ENCODE measurements at places on chromosomes 5 and 9.

DNA sequence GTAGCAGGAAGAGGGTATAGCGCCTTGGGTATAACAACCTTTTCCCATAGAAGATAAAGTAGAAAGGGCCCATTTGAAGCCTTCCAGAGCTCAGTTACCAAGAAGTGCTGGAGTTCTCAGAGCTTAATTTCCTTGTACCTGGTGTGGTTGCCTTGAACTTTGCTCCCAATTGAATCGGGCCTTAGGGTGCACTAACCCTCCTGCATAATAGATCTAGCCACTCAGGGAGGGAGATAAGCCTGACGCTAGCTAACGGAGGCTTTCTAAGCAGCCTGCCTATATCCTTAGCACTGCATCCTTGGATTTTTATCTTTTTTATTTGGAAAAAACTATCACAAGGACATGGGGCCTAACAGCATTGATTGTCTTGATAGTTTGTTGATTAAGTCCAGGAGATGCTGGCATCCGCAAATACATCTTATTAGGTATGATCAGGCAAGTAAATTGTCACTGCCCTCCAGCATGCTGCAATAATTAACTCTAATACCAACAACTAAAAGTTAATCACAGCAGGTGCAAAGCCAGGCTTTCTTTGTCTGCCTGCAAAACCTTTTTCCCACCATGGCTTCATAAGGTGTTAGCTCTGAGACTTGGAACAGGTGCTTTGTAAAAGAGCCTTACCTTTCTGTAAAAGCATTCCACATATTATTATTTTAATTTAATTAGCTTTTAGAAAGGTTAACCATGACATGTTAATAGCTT is 199.4 kb downstream of the SREK1 start:
- no peak for DNase-seq

DNA sequence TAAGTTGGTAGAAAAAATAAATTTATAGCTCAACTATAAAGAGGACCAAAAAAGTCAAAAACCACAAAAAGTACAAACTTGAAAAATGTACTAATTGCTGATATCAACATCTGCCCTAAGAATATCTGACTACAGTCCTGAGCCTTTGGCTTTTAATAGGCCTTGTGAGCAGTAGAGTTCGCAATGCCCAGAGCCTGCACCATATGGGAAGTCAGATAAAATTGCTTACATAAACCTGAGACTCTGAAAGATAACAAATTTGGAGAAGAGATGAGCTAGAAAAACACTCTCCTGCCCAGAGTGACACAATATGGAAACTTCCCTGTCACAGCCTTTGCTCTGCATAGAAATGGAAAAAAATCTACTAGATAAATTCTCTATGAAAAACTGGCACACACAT is 368.0 kb upstream of the GRIN3A start:
- no peak for DNase-seq

GRCh38 chr5:110077147-110077546 is 387.4 kb downstream of the MAN2A1 start:
- no peak for DNase-seq

DNA sequence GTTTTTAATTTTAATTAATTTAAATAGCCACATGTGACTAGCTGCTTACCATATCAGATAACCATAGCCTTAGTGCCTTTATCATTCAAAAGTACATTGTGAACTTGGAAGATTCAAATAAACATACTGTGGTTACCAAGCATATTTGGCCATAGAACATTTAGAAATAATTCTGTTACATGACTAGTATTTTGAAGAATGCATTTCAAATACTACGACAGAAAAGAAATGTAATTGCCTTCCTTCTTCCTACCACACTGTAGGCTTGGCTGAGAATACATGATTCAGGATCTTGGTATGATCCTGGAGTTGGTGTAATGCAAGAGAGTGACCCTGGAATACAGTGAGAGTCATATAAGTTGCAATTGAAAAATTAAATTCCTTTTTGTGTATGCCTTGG is 109.7 kb upstream of the PCA3 start:
- no peak for DNase-seq

GRCh38 chr5:72494623-72495124 is 12.5 kb downstream of the ZNF366 start:
- no peak for DNase-seq

- DNase-seq = no peak
Measured at GRCh38 chr9:100430286-100430940, 3.5 kb downstream of the MSANTD3 start.

DNA sequence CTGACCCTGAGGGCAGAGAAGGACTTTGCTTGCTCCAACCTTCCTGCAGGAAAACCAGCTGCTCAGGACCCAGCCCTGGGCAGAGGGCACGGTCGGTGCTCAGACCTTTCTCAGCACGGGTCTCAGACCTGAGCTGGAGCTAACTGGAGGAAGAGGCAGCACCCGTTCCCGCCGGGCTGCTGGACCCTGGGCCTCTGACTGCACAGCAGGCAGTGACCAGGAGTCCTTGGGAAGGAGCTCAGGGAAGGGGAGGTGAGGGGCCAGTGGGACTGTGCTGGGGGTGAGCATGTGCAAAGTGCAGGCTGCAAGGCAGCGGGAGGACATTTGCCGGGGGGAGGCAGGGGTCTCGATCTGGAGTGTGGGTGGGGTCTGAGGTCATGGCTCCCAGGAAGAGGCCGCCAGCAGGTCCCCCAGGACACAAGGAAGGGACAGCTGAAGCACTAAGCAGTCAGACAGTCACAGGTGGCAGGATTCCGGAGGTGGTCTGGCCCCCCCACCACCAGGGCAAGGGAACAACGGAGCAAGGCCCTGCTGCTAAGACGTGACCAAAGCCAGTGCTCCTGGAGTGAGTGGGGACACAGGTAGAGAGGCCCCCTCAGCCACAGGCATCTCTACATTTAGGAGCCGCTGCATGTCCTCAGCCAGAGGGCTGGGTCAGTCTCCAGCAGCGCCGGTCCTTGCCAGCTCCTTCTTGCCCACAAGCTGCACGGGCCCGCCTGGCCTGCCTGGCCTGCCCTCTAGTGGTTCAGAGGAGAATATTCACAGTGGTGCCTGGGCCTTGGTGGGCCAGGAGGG is 4.8 kb upstream of the DPM2 start:
- no peak for DNase-seq

- DNase-seq = no peak
Measured at GRCh38 chr5:82985763-82986162, 91.4 kb downstream of the TMEM167A start.

- DNase-seq = no peak
Measured at GRCh38 chr5:90055831-90056328, 353.7 kb downstream of the CETN3 start.

- DNase-seq = no peak
Measured at GRCh38 chr5:83440826-83441225, 30.7 kb upstream of the VCAN start.

DNA sequence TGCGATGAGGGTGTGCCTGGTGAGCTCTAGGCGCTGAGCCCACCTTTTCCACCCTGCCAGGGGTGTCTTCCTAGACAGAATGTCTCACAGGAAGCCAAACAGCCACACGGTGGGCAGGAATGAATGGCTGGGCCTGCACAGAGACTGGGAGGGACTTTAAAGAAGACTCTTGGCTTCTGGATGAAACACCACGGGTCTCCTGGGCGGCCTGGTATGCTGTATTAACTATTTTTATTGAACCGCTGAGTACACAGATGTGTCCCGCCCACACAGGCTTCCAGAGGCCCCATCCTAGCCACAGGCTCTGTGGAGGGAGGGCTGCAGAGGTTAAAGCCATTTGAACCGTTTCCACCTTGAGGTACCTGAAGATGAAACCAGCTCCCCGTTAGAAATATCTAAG is 115.2 kb upstream of the CXCL14 start:
- DNase-seq = no peak

DNA sequence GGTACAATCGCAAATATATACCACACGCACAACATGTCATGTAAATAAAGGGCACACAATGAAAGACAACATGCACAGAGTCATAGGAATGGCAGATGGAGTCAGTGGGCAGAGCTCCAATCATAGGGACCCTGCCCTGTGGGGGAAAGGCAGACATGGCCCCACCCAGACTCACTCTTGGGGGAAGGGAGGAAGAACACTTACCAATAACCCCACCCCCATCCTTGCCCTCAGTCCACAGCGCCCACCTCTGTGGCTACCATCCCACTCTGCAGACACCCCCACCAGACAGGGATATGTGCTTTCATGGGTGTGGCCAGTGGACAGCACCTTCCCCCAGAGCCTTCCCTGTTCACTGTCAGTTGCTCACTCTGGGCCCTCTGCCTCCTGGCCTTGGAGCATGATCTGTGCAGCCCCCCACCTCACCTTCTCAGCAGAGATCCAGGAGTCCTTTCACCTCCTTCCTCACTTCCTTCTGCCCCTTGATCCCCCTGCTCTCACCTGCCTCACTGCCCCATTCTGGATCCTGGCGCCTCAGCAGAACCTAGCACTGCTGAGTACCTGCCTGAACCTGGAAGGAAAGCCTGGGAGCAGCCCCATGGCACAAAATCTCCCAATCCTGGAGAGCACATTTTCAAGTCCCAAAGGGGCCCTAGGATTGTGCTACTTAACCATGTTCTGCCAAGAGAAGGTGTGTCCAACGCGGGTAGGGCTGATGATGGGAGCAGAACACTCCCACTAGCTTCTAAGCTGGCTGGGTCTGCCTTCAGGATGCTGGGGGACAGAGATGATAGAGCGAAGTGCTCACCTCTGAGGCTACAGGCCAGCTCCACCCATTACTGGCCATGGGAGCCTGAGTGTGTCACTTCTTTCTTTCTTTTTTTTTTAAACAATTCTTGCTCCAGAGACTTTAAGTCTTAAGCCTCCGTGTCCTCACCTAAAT is 1.5 kb upstream of the PHF19 start:
- DNase-seq = no peak

- no peak for DNase-seq
Measured at GRCh38 chr5:144510845-144511579, 340.3 kb downstream of the KCTD16 start.

GRCh38 chr9:87179553-87180340 is 232.4 kb upstream of the GAS1 start:
- no peak for DNase-seq

DNA sequence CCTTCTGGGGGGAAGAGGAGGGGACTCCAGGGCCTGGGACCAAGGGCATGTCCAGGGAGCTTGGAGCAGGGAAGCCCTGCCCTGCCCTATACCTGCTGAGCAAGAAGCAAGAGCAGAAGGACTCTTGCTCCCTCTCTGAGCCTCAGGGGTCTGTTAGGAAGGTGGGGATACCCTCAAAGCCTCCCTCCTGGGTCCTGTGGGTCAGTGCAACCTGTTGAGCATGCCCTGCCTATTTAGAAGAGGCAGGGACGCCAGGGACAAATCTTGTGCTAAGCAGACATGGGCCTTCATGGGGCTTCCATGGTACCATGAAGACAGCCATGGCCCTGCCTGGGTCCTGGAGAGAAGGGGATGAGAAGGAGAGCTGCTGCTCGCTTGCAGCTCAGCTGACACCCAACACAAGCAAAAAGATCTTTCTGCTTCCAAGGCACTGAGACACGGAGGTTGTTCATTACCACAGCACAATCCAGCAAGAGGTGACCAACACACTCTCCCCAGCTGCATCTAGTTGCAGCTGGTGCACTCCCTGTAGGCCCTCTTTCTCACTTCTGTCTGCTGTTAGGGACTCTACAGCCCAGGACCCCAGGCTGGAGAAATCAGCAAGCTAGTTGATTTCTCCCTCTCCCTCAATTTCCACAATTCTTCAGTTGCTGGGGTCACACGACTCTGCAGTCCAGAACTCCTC is 39.3 kb downstream of the C9orf50 start:
- DNase-seq = no peak

DNA sequence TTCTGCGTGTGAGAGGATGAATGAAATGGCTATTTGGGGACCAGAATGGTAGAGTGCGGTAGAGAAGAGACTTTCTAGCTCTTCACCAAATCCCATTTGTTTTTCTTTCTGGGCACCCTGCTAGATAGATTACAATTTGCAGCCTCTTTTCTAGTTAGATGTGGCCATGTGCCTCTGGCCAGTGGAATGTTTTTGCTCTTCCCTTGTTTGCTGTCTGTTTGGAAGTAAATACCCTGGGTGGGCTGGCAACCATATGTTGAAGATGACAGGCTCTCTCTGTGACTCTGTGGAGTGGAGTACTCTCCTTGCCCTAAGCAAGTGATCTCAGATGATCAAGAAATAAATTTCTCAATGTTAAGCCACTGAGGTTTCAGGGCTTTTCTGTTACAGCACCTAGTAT is 12.9 kb downstream of the GNG10 start:
- no peak for DNase-seq

DNA sequence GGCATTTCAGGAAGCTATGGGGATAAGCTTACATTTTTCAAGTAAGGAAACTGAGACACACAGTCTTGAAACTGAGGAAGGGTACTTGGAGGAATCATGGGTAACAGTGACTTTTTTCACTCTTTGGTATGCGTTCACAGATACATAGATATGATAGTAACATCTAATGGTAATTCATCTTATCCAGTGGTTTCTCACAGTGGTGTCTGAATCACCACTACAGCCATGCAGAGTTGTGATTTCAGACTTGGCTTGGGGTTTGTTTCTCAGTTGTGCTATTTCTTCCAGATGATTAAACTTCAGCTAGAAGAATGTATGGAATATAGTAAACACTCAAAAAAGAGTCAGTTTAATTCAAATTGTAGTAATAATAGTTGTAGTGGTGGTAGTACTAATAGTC is 239.1 kb upstream of the NUDT12 start:
- no peak for DNase-seq

DNA sequence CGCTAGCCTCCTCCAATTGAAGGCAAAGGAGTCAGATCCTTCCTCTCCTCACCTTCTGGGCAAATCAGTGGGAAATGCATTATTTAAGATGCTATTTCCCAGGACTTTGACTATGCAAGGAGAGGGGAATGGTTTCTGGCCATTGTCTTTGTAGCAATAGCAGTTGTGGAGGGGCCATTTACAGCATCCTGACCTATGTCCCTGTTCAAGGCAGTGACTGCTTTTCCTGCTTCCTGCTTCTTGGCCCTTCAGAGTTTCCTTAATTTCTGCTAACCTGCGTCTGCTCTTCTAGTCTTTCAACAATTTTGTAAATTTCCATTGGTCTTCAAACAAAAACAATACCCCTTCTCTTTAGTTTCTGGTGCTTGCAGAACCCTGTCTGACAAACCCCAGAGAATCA is 72.8 kb upstream of the PPARGC1B start:
- DNase-seq = no peak

DNA sequence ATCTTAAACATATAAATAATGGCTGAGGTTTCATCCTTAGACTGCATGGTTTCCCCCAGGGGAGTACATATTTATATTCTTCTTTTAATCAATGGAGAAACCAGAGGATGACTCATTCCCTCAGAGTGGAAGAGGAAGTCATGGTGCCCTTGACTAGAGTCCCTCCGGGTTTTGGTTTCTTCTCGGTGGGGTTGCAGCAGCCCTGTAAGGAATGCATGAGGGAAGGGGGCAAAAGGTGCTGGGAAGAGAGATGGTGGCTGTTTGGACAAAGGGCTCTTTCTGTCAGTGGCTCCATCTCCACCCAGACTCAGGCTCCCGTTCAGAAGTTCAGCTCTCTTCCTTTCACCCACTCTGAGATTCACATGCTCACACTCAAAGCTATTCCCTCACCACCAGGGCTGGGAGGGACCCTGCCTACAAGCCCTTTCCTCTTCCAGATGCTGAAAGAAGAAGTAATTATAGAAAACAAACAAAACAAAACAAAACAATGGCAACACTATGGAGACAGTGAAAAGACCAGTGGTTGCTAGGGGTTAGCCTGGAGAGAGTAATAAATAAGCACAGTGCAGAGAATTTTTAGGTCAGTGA is 129.8 kb upstream of the IL12B start:
- no peak for DNase-seq

GRCh38 chr5:136924490-136924889 is 559.1 kb upstream of the TRPC7 start:
- no peak for DNase-seq

- no peak for DNase-seq
Measured at GRCh38 chr5:86112249-86112648, 505.5 kb upstream of the COX7C start.

- no peak for DNase-seq
Measured at GRCh38 chr9:106960258-106960657, 97.3 kb downstream of the ZNF462 start.

Measured in cortex of kidney (tissue), 1 donor.